NCI-H774 (cell line): ENCODE measurements at places on chromosomes 12 and 14.

DNA sequence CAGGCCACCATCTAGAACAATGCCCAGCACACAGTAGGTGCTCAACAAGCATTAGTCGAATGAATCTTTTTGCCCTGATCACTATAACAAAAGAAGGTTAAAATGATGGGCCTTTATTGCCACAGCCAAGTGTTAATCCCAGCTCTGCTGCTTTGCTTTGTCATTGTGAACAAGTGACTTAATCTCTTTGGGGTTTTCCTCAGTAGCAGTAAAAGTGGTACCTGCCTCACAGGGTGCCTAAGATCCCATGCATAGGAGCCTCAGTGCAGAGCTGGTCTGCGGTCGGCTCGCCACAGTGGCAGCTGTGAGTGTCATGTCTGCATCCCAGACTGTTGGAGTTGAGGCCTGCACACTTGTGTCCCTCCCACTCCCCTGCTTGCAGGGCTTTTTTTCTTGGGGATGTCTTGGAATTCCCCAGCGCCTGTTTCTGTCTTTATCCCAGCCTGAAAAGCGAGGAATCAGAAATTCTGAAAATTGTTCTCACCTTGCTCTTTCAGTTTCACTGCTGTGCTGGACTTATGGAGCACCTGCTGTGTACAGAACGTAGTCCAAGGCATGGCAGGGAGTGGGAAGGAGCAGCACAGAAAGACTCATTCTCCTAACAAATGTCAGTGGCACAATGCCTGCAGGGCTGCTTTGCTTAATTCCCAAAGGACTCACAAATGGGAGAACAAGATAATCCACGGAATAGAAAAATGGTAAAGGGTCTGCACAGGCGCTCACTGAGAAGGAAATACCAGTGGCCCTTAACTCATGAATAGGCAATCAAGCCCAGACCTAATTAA, 90.8 kb downstream of the EML1 start:
- DNase-seq = no peak

- DNase-seq = no peak
These were observed 72.1 kb upstream of the RTL1 start for GRCh38 chr14:100975671-100976070.

DNA sequence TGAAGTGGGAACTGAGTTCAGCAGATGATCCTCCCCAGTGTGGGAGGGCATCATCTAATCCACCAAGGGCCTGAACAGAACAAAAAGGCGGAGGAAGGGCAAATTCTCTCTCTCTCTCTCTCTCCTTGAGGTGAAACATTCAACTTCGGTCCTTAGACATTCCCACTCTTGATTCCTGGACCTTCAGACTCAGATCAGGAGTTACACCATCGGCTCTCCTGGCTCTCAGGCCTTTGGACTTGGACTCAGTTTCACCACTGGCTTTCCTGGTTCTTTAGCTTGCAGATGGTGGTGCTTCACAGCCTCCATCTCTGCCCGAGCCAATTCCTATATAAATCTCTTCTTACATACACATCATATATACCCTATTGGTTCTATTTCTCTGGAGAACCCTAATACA, 73.2 kb downstream of the SPPL3 start:
- DNase-seq = no peak

DNA sequence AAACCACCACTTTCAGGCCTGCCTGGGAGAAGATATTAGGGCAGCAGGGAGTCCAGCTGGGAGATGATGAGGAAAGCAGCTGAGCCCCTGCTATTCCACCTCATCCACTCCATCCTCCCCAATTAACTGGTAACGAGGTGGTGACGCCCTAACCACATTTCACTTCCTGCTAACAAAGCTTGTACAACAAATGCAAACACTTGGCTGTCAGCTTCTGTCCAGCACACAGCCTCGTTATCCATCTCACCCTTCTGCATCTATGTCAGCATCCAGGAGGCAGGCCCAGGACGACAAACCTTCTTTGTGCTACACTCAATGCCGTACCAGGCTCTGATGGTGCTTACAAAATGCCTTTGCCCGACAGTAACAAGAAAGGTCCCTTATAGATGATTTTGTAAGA, 225.4 kb downstream of the APAF1 start:
- peak; percentile 72 for DNase-seq

DNA sequence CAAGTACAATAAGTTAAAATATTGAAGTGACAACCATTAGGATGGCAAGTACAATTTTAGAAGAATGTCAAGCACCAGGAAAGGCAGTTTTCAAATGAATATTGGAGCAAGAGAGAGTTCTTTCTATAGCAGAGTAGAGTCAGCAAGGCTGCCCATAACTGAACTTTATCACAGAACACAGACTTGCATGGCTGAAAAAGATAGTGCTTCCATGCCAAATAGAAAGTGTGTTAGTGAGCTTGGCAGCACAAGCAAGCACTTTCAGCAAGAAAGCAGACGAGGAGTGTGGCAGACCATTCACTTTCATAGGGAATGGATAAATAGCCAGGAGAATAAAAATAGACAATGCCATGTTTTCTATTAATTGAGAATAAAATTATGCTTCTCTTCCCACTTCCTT, 647.0 kb upstream of the MGAT4C start:
- no peak for DNase-seq
